ENCODE measurements at places on chromosomes 5 and 9.

DNA sequence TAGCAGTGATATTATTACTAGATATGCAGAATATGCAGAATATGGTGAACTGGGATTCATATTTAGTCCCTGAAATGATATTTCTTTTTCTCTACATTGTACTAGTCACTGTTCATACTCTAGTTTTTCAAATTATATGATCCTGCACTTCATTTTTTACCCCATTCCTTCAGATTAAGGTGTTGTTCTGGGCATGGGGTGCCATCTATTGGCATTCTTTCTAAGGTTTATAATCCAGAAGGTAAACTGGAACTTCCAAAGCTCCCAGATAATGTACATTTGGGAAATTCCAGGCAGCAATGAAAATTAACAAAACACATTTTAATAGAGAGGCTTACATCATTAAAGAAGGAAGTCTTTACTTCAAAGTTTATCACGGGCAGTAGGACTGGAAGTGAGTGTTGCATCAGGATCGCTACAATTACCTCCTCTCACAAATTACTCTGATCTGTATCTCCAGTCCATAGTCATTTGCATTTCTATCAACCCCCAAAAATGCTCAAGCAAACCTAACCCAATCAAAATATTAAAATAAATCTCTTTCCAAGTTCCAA, 12.5 kb downstream of the RFX3 start:
- DNase-seq = no peak

DNA sequence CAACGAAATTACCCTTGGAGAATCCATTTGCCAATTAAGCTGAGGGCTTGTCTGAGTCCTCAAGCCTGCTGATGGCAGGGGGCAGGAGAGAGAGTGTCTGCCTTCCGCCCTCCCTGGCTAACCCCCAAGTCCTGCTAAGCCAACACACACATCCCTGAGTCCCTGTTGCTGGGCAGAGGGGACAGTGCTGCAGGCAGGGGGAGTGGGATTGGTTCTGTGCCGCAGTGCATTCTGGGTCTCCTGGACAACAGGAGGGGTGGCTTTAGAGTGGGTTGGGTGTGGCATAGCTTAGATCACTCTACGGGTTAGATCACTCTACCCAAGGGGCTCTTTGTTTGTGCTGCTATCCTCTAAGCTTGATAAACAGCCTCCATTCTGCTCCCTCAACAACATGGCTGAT, 427.7 kb downstream of the CDK5RAP2 start:
- DNase-seq = peak; percentile 79

DNA sequence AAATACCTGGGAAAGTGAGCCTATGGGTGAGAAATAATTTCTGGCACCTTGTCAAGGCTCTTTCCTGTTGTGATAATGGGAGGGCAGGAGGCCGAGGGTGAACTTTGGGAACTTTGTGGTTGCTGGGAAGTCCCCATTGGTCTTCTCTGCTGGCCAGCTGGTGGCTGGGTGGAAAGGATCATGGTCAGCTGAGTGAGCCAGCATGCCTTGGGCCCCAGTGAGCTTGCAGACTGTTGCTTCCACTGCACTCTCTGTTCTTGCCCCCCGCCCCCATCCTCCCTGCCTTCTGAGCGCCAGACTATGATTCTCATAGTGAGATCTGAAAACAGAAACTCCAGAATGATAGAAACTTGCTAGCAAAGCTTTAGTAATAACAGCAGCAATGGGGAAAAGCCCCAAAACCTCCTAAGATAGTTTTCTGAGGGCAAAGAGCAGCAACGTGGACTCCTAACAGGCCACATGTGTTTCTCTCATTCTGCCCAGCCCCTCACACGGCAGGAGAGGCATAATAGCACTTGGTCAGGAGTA, 139.2 kb upstream of the SMARCA2 start:
- DNase-seq = no peak

DNA sequence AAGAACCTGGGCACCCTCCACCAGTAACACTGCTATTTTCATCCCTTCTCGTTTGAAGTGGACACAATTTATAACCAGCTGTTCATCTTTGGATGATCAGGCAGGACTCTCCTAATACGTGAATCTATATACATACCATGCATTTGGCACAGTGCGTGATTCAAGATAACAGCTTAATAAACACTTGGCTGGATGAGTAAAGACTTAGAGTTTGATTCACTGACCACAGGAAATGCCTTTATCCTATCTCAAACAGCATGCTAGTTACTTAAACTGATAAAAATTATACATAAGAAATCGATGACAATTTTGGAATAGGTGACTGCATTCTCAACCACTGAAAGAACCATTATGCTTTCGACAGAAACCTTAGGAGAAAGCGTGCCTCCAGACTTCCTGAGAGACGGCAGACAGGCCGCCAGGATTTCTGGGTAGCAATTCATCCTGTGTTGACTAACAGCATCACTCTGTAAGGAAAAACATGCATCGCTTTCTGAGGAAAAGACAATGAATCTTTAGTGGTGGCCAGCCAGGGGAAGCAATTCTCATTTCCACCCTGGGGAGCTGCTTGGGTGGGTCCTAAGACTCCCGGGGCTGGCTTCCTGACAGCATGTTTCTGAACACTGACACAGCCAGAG, 9.7 kb downstream of the MRPL36 start:
- DNase-seq = no peak

DNA sequence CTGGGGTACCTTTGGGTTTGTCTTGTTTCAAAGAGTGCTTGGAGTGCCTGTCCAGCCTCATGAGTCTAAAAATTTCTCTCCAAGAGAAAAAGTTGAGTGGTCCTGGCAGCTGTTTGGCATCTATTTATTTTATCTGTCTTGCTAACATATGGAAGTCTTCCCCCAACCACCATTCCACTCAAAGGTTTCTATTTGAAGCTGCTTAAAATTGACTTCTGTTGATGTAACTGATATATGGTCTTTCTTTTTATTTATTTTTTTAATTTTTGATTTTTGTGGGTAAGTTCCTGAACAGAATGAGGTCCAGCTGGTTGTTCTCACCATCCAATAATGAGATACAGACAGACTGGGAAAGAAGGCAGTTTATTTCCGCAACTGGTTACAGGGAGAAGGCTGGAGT, 178.7 kb upstream of the SGCD start:
- DNase-seq = no peak

DNA sequence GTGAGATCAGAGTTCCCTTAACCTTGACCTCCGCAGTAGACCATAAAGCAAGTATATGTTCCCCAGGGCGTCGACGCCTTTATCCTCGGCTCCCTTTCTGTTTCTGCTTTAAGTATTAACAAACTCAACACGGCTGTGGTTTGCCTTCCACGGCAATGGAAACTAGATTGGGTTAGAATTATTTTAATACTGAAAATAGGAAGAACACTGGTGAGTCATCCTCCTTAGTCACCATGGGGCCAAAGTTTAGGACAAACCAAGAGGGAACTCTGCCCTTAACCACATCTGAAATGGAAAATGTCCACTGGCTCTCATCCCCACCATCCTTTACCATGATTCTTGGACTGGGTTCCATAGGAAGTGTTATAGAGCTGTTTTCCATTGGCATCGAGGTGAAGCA, 386.1 kb downstream of the ACTL7B start:
- DNase-seq = no peak

DNA sequence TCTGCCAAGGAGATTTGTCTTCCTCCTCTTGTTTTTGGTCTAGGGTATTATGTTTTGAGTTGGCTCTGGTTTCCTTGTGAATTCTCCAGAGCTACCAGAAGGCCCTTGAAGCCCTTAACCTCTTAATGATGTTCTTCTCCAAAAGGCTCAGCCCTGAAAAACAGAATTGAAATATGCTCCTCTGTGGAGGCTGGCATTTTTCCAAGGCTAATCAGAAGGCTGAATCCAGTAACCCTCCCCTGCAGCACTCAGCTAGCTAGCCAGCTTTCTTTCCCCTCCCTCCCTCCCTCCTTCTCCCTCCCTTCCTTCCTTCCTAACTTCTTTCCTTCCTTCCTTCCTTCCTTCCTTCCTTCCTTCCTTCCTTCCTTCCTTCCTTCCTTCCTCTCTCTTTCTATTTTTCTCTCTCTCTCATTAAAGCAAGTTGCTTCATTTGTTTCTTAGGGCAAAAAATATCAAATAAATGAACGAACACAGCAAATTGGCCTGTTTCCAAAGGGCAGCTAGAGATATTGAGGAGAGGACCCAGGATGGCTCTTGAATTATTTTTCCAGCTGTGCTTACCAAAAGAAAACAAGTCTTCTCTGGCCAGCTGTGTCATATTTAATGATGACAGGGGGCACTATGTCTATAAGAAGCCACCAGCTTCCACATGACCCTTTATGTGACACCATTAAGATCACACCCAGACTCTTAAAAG, 38.7 kb downstream of the JAKMIP2 start:
- DNase-seq = peak; percentile 65

DNA sequence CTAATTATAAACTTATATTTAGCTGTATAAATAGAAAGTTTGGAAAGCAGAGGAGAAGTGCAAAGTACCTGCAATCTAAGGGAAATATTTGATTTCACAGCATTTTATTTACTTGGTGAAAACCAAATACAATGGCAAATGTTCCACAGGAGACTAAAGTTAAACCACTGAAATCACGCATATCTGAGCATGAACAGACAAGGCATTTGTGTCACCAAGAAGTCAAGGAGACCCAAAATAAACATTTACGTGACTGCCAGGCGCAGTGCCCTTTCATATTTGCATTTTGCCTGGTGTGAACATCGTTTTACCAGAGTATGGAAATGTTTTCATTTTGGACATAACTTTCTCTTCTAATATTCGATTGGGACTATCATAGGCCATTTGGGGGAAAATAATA, 20.6 kb downstream of the UGCG start:
- no peak for DNase-seq

DNA sequence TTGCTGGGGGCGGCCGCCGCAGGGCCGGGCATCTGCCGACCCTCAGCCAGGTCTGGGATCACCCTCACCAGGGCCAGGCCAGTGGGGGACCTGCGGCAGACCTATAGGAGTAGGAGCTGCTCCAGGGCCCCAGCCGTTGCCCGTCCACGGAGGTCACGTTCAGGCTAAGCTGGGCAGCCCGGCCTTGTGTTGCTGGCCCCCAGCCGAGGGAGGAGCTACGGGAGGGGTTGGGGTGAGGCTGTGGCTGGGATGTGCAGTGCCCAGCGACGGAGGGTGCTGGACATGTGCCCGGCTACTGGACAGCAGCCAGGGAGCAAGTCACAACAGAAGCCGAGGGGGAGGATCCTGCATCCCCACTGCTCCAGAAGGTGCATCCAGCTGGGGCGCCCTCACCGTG, 39.6 kb upstream of the SLC6A19 start:
- no peak for DNase-seq

DNA sequence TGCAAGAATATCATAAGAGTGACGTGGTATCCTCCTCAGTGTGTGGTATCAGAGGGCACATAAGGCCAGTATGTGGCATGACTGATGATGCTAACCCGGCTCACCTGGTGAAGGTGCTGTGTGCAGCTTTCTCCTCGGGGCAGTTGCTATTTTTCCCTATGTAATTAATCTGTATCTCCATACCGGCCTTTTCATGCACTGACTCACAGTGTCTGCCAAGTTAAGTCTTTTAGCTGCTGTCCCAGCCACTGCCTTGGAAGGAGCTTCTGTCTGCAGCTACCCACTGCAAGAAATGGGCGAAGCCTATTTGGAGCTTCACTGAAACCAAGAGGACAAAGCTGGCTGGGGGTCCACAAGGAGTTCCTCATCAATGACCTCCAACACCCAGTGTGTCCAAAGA, 46.0 kb downstream of the NXNL2 start:
- DNase-seq = no peak

DNA sequence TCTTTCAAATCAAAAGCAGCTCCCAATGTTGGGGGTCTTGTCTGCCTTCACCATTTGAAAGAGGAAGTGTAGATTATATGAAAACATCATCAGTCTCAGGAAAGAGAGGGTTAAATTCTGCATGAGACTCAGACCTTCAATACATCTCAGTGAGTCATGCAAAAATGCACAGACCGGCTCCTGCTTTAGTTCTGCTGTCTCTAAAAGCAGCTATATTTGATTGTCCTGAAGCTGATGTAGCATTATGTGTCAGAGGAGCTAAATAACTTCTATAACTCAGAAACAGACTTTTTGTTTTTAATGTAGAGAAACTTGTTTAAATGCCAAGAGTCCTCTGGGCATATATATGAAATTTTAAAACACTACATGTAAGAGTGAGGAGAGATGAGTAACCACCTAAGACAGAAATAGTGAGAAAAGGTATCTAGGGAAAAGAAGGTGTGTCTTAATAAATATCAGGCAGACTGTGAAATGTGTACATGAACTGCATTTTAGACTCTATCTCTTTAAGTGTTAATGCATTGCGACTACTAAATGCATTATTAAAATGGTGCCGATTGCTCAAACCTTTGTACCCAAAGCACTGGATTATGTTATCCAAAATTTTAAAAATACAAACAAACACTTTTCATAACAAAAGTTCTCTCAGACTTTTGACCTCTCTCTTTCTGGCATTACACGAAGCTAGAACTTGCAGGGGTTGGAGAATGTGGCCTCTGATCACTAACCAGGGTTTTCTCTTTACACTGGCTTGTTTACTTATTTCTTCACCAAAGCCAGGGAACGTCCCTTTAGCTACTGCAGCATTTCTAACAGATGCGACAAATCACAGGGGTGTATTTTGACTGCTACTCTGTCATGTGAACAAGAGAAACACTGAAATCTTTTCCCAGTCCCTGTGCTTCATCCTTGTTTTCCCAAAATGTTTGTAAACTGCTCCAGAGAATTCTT, 302.3 kb downstream of the ARL15 start:
- no peak for DNase-seq

- DNase-seq = no peak
These were observed 223.5 kb upstream of the DAB2 start for GRCh38 chr5:39648085-39648847.

GRCh38 chr5:107290780-107291398, 379.8 kb downstream of the EFNA5 start:
- DNase-seq = no peak

GRCh38 chr5:141672841-141673813, 8.9 kb downstream of the ARAP3 start:
- DNase-seq = no peak

- DNase-seq = no peak
These were observed 898 bp downstream of the CAMSAP1 start for GRCh38 chr9:135906291-135907005.

DNA sequence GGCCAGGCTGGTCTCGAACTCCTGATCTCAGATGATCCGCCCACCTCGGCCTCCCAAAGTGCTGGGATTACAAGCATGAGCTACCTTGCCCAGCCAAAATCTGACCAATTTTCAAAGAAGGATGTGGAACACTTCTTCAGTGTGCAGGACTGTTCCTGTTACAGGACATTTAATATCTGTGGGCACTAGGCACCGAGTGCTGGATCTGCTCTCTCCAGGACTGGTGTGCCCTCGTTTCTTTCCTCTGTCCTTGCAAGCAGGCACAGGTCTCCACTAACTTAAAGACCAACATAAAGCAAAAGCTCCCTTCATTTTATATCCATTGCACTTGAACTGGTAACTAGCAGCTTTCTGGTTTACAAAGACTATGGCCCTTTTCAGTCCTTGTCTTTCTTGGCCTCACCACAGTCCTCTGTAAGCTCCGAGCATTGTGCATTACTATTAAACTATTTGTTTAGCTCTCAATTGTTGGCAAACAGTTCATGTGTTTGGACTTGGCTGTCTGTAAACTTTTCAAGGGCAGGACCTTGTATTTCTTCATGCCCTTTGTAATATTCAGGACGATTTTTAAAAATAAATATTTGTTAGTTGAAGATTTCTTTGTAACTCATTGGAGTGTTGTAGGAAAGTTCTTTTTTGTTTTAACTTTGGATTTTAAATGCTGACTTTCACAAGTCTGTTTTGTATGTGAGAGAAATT, 37.3 kb downstream of the ARHGEF28 start:
- DNase-seq = no peak

- DNase-seq = no peak
These were observed 773 bp upstream of the ELL2 start for GRCh38 chr5:95962475-95962773.

Data from BE2C (cell line).